Hepatocyte (in vitro differentiated cells): ENCODE measurements at places on chromosomes 3 and 15.

DNA sequence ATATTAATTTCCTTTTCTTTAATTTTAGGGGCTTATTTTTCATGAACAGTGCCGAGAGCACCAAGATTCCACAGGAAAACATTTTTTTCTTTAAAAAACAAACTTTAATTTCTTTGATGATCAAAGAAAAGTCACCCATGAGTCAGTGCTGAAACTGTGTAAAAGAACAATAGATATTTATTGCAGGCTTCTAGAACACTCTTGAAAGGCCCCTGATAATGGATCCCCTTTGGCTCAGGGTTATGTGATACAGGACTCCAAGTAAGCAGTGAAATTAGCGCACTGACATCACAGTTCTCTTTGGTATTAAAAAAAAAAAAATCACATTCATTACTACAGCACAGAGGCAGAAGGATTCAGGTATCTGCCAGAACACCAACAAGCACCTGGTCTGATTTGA, 66.1 kb upstream of the MYZAP start:
- no peak for DNase-seq

DNA sequence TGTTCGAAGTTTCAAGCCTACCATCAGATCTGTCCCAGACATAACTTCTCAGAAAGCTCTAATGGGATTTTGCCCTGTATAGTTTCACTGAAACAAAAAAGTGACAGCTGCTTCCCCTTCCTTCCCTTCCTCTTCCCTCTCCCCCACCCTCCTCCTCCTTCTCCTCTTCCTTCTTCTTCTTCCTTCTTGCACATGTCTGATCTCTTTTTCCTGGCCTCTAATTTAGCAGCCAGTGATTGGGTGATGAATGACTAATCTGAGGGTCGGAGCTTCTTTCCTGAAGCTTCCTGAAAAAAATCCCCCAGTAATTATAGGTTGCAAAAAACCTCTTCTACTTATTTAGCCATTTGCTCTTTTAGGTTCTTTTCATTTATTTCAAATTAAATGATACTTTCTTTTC, 168.7 kb downstream of the POTEB3 start:
- DNase-seq, result no peak

DNA sequence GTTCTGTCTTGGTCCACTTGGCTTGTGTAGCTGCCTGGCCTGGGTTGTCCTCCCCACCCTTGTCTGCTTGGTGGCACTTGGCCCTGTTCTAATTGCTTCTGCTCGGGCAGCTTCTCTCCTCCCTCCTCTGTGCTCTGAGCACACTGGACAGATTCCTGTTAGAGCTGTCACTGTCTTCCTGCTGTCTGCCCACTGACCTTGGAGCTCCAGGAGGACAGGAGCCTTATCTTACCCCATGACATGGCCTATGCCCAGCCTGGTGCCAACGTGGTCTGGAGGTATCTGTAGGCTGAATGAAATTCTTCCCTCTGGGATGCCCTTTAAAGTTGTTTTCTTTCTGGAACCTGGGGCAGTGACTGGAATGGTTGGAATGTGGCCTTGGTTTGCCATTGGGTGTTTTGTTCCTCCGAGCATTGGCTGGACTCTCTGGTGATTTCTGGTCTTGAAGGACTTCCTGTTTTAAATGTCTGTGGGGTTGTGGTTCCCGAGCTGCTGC, 94.1 kb downstream of the FAM43A start:
- DNase-seq, result no peak

- no peak for DNase-seq
Observed at GRCh38 chr3:9183011-9183410, 66.4 kb downstream of the SRGAP3 start.

DNA sequence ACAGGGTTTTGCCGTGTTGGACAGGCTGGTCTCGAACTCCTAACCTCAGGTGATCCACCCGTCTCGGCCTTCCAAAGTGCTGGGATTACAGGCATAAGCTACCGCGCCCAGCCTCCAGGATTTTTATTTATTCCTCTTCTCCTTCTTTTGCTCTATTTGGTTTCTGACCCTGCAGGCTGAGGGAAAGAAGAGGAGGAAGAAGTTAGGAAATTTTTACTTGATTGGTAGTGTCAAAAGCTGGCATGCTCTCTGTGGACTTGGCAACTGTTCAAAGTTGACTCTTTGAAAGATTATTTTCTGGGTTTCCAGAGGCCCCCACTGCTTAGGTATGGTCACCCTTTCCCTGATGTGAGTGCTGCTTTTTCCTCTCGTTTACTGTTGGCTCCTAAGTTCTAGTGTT, 372.2 kb downstream of the DIPK2A start:
- no peak for DNase-seq

DNA sequence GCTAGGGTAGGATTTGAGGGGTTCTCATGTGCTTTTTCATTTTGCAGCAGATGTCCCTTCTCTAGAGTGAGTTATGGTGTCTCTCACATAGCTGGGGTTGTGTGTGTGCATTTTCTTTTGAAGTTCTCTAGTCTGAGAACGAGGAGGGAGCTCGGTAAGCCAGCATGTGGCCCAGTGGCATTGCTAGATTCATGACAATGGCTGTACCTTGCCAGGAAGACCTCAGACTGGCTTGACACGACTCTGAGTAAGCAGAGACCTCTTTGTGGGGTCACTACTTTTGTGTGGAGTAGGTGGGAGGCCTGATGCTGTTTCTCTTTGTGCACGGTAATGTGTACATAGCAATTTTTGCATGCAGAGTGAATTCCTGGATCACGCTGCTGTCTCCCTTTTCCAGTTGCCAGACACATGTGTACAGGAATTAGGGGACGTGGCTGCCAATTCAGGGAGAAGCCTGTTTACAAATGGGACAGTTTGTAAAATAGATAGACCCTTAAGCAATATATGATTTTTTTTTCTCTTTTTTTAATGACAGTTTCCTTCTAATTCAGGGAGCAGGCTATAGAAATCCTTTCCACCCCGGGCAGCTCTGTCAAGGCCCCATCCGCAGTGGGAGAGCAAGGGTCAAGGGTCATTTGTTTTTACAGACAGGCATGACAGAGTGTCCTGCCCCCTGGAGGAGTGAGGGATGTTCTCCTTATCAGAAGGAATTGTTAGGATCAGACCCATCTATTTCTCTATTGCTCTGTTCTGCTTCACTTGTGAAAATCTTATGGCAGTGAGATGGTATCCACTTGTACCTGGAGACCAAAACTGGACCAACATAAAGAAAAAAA, 4.6 kb downstream of the CACNA1D start:
- DNase-seq, result peak; percentile 41

- DNase-seq, result no peak
Observed at GRCh38 chr3:38017445-38018295, 11.8 kb downstream of the PLCD1 start.

DNA sequence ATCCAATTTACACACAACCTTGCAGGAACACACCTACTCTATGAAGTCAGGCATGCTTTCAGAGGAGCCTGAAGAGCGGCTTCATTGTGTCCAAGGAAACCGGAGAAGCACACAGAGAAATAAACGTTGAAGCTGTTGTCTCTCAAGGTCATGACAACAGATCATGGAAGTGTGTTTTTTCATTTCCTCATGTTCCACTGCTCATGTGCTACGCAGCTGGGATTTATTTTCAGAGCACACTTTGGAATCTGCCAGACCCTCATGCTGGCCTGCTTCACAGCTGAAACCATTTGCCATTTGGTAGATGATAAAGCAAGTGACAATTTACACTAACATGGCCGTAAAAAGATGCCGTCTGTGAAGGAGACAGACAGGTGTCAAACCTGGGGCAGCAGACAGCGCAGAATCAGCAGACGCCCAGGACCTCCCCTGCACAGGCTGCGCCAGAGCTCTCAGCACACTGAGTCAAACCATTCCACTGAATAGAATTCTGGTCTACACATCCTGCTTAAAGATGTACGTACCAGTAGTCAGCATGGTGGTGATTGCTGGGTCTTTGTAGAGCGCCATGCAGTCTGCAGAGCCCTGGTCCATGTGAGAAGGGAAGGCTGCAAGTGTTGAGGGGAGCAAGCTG, 99.3 kb downstream of the ARNT2 start:
- no peak for DNase-seq

DNA sequence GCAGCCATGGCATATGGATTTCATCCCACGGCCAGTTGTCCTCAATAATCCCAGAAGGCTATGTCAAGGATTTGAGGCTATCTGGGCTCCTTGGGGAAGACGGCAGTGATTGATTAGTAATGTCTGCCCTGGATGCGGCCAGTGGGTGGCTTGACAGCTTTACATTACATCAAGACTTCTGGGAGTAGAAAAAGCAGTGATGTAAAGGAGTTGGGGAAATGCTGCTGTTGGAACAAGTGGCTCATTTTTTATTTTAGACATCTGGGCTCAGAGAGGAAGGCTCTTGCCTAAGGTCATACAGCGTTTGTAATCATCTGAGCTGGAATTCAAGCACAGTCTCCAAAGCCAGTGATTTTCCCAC, 94.1 kb downstream of the FLNB start:
- DNase-seq, result no peak

- no peak for DNase-seq
Observed at GRCh38 chr3:118369892-118370491, 664.7 kb downstream of the IGSF11 start.

- peak; percentile 28 for DNase-seq
Observed at GRCh38 chr3:31724116-31724515, 191.4 kb downstream of the STT3B start.

DNA sequence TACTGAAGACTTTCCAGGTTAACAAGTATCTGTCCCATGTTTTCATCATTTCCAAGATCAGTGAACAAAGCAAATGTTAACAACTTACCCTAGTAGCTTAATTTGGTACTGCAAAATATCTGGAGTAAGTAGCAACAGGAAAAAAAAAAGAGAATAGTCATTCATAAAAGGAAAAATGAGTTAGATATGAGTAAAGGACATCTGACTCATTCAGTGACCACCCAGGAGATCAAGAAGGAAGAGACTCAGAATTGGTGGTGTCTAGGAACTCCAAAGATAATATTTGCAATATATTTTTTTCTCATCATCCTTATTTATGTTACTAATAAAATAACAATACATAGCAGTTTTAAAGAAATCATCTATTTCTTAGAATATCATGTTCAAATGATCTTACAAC, 253.8 kb upstream of the COL8A1 start:
- no peak for DNase-seq

DNA sequence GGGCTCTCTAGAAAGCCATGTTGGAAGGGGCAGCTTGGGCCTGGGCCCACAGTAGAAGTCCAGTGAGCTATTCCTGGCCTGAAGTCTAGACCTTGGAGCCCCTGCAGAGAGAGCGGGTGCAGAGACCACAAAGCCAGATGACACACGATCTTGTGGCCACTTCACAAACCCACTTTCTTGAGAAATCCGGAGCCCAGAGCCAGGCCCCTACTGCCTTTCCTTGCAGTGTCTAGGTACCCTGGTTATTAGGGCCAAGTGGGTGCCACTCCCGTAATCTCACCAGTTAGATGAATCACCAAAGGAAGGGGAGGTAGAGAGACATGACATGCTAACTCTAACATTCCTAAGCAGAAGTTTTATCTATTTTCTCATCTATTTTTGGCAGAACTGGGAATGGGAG, 72.5 kb upstream of the ADAMTSL3 start:
- DNase-seq, result no peak

DNA sequence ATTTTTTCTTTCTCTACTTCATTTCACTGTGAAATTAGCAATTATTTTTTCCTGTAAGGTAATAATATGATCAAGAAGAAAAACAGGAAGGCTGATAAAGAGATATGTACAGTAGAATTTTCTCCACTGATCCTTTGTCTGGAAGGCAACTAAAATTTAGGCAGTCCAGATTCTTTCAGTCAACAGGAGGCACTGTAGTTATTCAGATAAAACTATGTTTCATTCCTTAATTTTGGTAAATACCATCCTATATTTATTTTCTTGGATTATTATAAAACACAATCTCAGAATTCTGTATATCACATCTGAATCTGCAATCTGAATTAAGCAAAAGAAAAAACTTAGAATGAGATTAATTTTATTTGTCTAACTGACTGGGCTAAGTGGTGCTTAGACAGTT, 343.2 kb downstream of the LSAMP start:
- no peak for DNase-seq

- DNase-seq, result no peak
Observed at GRCh38 chr3:47398228-47398627, 17.4 kb downstream of the PTPN23 start.

DNA sequence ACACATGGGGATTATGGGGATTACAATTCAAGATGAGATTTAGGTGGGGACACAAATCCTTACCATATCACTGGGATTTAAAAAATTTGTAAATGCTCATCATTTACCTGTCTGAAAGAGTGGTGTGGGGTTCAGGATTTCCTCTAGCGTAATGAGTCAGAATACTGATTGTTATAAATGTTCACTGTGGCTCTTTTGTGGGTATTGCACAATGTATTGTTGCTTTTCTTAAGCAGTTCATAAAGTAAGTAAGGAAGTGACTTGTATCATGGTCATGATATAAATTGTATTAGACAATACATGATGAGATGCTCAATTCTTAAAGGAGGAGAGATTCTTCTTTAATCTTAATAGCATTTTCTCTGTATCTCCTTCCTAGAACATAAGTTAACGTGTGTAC, 262.1 kb downstream of the CNTN4 start:
- no peak for DNase-seq

DNA sequence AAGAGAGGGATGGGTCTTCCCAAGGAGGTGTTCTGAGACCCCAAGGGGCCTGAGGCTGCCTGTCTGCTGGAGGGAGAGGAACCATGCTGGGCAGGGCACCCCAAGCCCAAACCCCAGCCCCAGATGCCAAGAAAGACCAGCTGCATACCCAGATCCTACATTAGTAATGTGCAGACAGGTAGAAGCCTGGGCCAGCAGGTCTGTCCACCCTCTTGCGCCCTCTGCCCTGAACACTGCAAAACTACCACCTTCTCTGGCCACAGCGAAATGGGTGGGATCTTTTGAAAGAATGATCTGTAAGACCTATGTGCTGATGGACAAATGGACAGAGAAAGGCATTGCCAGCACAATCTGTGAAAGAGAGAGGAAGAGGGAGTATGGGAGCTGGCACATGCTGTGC, 283.2 kb downstream of the EPHB1 start:
- no peak for DNase-seq
